ENCODE measurements at places on chromosomes 5 and 9.

- DNase-seq, result peak; percentile 32
Observed at GRCh38 chr5:169637085-169637548, at the start of gene DOCK2. DOCK2 (plus strand) TSS chr5:169637275; CDS start chr5:169637327, 52 bp downstream.

DNA sequence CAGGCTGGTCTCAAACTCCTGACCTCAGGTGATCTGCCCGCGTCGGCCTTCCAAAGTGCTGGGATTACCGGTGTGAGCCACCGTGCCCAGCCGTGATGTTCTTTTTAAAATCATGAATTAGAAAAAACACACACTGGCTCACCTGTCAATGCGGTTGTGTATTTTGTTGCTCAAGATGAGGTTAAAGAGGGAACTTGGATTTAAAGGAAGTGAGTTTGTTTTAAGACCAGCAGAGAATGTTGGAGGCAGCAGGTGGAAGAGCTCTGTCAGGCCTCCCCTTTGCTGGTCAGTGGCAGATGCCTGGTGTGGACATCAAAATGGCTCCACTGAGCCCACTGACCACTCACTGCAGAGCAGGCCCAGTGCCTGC lies 38.9 kb downstream of the WNK2 start:
- no peak for DNase-seq

DNA sequence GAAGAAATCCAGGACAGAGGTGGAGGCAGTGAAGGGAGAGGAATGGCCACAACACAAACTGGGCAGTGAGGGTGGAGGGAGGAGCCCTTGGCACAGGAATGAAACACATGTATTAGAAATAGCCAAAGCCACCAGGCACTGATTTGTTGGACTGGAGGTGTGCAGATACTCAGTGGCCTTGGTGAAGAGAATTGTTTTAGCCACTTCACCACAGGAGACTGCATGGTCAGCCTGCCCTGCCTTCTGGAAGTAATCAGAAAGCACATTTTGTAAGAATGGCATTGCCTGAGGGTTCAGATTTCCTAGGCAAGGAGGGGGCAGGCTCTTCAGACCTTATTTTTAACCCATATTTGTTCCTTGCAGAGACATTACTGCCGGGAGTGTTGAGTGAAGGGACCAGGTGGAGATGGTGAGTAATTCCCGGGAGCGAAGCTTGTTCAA lies 2.2 kb downstream of the SGCD start:
- no peak for DNase-seq

DNA sequence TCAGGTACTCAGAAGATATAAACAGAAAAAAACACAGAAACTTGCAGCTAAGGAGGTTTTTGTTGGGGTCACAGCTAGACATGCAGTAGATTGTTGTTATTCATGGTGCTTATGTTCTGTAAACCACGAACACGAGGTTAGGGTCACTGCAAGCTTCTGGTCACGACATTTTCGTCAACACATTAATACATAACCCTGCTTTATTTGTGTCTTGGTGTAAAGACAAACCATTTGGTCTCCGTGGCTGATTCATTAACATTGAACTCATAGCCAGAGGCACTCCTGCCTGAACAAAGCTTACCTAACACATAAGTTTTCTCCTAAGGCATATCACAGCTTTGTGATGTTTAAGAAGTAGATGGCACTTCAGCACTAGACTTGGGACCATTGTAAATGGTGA lies 16.9 kb downstream of the TEK start:
- no peak for DNase-seq

GRCh38 chr5:148477429-148477828 lies 93.7 kb downstream of the FBXO38 start:
- no peak for DNase-seq

GRCh38 chr9:91937056-91937455 lies 13.0 kb downstream of the ROR2 start:
- DNase-seq, result no peak

DNA sequence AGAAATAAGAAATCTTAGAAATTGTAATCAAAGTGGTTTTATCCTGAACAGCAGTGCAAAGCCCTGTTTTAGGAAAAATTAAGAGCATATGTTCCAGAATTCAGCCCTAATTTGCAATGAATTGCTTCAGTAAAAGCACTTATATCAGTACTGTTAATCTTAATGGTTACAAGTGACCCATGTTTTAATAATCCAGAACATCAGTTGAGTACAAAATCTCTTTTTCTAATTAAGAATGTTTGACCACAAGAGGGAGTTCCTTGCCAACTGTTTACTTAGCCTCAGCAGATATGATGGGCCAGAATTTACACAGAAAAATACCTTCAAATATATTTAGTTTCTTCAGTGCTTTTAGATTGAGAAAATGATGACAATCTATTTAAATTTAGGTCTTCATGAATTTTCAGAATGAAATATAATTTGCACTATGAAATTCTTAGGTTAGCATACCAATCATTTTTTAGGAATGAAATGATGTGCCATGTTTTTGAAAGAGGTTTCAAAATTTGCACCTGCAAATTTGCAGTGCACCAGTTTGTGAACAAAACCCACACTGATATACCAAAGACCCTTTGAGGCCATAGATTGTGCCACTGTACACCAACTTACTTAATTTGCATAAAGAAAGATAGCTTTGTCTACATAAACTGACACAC lies 926.3 kb upstream of the ARRDC3 start:
- DNase-seq, result no peak

DNA sequence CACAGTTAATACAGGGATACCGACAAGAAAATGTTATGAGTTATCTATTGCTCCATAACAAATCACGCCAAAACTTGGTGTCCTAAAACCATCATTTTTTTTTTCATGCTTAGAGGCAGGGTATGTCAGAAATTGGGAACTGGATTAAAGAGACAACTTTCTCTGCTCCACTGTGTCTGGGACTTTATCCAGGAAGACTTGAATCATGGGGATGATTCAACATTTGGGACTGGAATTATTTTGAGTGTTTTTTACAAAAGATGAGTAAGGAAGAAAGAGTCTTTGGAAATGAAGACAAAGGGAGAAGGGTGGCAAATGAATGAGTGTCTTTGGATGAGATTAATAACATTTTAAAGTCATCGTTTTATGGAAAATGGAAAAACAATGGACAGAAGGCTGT lies 1883.7 kb upstream of the C9orf72 start:
- no peak for DNase-seq

DNA sequence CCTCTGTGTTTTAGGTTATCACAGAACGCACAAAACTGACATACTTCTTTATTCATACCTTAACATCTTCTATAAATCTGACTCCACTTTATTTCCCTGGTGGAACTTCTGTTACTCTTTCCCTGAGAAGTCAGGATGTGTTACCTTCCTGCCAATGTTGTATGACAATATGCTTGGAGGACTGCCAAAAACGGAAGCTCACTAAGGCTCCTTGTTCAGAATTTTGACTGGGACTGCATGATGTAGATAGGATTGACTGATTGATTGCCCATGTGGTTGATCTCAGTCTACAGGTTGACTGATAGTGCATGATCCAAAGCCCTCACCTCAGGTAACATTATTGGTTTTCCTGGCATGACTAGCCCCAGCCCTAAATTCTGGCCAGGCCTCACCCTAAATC lies 319.4 kb downstream of the TLR4 start:
- no peak for DNase-seq

GRCh38 chr9:99171225-99172123 lies 50.3 kb downstream of the ALG2 start:
- no peak for DNase-seq

GRCh38 chr5:38060354-38060753 lies 198.0 kb upstream of the EGFLAM start:
- DNase-seq, result no peak

GRCh38 chr5:83889971-83890745 lies 169.5 kb upstream of the HAPLN1 start:
- DNase-seq, result no peak

GRCh38 chr9:77977210-77977611 lies 54.4 kb downstream of the GNAQ start:
- no peak for DNase-seq

- DNase-seq, result no peak
Observed at GRCh38 chr5:115289104-115289503, 7.3 kb downstream of the CCDC112 start.

DNA sequence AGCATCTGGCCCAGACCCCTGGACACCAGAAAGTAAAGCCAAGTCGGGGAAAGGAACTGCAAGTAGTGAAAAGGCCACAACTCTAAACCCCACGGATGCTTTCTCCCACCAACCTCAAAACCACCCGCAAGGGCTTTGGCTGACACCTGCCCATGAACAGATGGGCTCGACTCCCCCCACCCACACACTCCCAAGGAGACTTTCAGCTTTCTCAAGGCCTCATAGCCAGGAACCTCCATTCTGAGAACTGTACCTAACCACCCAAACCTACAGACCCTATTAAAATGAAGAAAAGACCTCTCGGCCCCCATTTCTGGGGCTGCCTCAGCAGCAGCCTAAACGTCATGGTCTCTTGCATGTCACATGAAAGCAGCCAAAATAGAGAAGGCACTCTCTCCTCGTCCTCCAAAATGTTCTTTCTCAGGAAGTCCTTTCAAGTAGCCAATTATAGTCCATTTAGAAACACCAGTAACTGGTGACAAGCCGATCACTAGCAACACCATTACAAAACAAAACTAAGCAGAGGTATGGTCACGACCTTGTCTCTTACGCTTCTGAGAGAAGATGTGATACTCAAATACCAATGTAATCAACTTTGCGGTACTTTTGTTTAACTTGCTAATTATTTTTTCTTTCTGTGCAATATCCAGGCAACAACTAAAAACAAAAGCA lies 2.9 kb downstream of the B4GALT1 start:
- no peak for DNase-seq

DNA sequence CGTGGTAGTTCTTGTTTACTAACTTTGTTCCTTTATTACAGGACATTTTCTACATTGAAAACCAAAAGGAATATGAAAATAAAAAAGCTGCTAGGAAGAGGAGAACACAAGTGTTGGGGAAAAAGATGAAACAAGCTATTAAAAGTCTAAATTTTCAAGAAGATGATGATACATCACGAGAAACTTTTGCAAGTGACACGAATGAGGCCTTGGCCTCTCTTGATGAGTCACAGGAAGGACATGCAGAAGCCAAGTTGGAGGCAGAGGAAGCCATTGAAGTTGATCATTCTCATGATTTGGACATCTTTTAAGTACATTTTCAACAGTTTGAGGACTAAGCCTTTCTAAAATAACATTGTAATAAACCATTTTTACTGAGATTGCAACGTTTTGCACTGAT lies 23.8 kb downstream of the PHAX start:
- DNase-seq, result no peak

- DNase-seq, result peak; percentile 34
Observed at GRCh38 chr5:91419571-91420537, 36.7 kb upstream of the ARRDC3 start.

- DNase-seq, result no peak
Observed at GRCh38 chr9:111740739-111741138, 54.0 kb downstream of the SHOC1 start.

DNA sequence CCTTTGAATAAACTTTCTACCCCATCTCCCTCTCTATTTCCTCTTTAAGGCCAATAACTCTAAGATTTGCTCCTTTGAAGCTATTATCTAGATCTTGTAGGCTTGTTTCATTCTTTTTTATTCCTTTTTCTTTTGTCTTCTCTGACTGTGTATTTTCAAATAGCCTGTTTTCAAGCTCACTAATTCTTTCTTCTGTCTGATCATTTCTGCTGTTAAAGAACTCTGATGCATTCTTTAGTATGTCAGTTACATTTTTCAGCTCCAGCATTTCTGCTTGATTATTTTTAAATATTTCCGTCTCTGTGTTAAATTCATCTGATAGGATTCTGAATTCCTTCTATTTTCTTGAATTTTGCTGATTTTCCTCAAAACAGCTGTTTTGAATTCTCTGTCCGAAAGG lies 15.3 kb upstream of the LIX1 start:
- DNase-seq, result no peak

DNA sequence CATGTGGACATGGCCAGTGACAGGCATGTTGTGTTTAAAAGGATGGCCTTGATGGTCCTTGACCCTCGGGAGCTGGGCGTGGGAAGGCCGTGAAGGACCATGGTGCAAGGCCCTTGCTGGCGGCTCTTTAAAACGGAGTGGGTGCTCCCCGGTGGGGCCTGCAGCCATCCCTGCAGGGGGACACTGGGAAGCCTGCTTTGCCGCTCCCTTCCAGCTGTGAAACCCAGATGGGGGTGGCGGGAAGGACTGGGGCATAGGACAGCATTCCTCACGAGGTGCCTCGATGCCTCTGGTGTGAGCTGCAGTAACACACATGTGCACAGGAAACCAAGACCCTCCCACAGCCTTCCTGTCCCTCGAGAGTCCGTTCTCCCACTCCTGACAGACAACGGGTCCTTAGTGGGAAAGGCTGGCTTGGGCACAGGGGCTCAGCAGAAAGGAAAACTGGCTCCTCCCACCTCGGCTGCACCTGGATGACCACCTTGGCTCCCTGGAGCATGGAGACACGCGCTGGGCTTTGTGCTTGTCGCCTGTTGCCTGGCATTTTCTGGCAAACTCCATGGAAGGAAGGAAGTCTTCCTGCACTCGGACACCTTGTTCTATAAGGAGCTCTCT lies 30.3 kb upstream of the IRX4 start:
- no peak for DNase-seq

- no peak for DNase-seq
Observed at GRCh38 chr5:135446615-135447014, 533 bp downstream of the DCANP1 start.

DNA sequence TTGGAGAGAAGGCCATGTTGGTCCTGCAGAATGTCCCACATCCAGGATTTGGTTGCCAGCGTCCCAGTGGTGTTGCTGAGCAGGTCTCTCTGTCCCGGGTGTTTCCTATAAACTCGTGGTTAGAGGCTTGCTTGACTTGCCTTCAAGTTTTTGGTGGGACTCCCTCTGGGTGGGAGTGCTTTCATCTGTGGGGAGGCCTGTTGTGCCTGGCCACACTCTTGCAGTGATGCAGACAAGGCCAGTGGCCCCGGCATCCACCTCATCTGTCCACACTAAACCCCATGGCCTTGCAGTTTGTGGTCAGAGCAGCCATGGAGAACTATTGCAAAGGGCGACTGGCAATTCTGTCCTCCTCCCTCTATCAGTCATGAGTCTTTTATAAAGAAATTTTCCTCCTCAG lies 71.8 kb downstream of the PHF2 start:
- no peak for DNase-seq

- no peak for DNase-seq
Observed at GRCh38 chr5:79961716-79962574, 29.1 kb downstream of the MTX3 start.

GRCh38 chr9:21830589-21830988 lies 28.2 kb downstream of the MTAP start:
- no peak for DNase-seq

GRCh38 chr5:34827588-34828506 lies 11.1 kb upstream of the TTC23L start:
- DNase-seq, result no peak

- DNase-seq, result no peak
Observed at GRCh38 chr5:83204651-83205050, 127.3 kb downstream of the XRCC4 start.

GRCh38 chr5:102578362-102578761 lies 79.6 kb upstream of the SLCO6A1 start:
- DNase-seq, result no peak
